Femur (tissue), 1 donor: ENCODE measurements at places on chromosomes 5 and 9.

GRCh38 chr9:16928179-16928945 is 57.9 kb upstream of the BNC2 start:
- DNase-seq = no peak

- DNase-seq = no peak
Measured at GRCh38 chr5:113682497-113683136, 169.1 kb downstream of the YTHDC2 start.

- no peak for DNase-seq
Measured at GRCh38 chr5:23332650-23333251, 174.7 kb upstream of the PRDM9 start.

- DNase-seq = no peak
Measured at GRCh38 chr5:68283766-68284165, 68.2 kb downstream of the PIK3R1 start.

- no peak for DNase-seq
Measured at GRCh38 chr5:1423901-1424603, 21.2 kb downstream of the SLC6A3 start.
